ENCODE measurements at places on chromosomes 2 and 18. TPM values are rescaled to one million over a fixed set of nuclear protein-coding genes. Genes with fewer than 3 reads are reported as not detected.

GRCh38 chr2:156435396-156435717 is 822 bp upstream of the GPD2 start:
- no peak for DNase-seq

DNA sequence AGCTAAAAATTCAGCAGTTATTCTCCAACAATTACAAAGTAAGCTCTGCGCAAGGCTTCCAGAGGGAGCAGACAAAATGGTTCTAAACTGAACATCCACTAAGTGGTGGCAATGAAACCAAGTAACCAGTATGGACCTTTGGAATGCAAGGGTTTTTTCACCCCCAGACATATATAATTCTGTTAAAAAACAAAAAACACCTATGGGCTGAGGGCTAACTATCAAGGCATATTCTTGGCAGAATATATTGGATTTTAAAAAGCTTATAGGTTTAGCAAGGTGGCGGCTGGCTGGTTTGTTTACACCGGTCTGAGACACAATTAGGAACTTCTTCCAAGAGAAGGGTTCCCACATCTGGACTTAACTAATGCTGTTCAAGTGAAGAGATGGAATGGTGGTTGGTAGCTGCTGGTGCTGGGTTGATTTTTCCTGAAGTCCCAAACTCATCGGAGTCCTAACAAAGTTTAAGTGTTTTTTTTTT is 2.8 kb downstream of the ZFP36L2 start:
- no peak for DNase-seq

DNA sequence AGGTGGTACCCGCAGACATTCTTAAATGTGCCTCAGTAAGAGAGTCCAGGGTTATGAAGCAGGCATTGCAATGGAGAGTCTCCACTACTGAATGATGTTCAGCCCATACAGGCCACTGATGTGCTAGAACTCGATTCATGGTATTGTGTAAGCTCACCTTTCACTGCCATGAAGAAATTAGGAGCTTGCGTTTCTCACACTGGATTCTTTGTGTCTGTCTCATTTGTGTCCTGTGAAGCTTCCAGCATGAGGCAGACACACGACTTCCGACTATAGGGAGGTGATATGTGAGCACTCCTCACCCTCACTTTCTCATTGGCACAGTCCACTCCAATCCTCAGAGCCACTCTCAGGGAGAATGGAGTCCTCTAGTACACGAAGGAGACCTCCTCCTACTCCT is 677.4 kb upstream of the RAB6C start:
- no peak for DNase-seq

GRCh38 chr18:61851940-61852451 is 40.8 kb downstream of the RNF152 start:
- no peak for DNase-seq

DNA sequence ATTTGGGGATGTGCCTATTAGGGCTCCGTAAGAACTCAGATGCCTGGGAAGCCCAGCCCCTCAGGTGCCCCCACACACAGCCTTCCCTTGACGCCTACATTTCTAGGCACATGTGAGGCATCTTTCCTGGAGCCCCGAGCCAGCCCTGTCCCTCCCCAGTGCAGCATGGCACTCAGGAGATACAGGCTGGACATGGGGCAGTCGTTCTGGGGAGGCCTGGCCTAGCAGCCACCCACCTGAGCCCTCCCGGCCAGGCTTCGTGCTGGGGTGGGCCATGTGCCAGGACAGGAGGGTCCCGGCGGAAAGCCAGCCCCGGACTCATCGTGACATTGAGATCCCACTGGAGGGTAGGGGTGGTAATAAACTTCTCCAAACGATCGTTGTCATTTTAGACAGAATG is 15.2 kb downstream of the BOK start:
- DNase-seq, result peak; percentile 44

GRCh38 chr2:162925595-162925994 is 87.0 kb upstream of the KCNH7 start:
- no peak for DNase-seq

DNA sequence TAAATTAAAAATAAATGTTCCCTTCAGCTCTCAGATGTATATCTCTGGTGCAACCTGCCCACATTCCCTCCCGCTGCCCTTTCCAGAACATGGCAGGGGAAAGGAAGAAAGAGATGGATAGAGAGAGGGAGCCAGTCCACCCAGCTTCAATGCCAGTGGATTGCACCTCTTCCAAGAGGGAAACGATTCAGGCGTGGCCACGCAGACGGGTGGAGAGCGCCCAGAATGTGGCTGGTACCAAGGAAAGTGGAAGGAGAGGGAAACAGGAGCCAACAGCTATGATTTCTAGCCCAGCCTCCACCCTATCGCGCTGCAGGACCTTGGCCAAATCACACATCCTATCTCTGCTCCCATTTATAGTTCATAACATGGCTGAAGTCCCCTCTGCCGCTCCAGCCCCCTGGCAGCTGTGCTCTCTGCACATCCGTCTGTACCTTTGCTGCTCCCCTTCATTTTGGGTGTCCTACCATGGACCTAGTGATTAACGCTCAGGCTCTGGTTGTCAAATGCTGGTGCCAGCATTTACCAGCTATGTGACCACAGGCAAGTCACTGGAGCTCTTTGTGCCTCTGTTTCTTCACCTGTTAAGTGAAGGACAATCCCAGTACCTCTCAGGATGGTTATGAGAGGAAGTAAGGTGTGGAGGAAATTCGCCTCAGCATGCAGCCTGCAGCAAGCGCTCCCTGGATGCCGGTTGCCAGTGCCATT is 66.5 kb downstream of the SFXN5 start:
- no peak for DNase-seq

DNA sequence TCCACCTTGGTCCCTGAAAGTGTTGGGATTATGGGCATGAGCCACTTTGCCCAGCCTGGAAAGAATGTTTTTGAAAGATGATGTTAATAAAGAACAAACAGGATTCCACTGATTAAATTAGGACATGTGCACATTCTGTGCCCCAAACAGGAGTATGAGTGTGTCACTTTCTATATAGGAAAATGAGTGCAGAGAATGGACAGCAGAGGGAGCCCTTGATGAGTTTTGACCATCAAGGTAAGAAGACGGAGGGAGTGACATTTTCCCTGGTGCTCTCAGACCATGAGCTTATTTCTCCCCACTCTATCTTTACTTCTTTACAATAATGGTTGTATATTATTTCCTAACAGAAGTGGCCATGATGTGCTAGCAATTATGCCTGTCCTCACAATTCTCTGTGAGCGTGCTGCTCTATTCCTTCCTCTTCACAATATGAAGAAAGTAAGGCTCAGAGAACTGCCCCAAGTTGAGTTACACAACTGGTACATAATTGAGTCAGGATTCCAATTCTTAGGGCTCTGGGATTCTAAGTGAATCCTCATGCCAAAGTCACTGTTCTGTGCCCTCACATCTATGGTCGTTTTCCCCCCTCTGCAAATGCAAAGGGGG is 20.6 kb downstream of the RPL37A start:
- no peak for DNase-seq

DNA sequence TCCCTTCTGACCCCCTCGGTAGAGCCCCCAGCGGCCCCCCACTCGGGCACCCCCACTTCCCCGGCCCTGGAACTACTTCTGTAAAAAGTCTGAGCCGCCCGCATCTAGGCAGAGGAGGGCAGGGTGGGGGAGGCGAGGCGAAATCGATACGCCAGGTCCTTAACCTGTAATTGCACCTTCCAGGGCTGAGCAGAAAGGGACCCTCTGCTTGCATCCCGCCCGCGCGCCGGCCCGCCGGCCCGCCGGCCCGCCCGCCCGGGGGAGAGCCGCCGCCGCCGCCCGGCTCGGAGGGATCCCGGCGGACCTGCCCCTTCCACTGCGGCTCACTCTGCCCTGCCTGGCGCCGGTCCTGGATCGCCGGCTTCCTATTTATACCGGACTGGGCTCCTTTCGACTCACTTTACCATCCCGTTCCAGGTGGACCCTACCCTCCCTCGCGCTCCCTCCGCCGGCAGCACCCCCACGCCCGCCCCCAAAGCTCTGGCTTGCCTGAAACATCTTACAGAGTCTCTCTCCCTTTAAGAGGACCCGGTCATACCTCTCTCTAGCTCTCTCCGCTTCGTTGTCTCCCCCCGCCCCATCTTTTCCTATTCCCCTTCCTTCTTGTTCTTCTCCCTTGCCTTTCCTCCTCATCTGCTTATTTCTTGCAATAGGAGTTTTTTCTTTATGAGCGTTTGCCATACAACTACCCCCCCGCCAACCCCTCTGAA is 797 bp downstream of the KLHL14 start:
- DNase-seq, result no peak

DNA sequence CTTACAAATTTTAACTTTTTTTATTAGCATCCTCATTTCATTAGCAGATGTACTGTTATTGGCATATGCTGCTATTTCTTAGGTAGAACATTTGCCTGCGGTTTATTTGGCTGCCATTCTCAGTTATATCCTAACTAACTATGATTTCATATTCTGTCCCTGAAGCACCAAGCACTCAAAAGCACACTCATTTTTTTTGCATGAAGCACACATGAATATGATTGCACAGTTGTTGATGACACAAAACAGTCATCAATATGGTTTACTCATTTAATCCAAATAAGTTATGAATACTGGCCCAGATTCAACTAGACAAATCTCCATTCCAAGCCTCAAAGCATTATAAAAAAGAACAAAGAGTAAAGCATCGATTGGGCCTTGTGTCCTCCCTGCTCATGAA is 129.4 kb upstream of the CNTNAP5 start:
- no peak for DNase-seq

DNA sequence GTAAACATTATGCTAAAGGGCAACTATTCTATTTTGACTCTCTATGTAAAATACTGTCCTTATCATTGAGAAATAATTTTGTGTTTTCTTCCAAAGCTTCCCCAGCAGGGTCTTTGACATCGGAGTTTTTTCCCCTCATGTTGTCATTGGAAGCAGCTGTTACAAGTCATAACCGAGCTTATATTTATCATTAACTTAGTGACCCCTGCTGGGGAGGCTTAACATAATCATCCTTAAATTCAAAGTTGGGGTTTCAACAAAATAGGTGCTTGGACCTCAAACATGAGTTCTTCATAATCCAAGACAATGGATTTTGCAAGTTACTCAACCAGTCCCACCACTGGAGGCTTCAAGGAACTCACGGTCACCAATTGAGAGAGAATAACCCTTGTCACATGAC is 330.9 kb downstream of the DCC start:
- no peak for DNase-seq

DNA sequence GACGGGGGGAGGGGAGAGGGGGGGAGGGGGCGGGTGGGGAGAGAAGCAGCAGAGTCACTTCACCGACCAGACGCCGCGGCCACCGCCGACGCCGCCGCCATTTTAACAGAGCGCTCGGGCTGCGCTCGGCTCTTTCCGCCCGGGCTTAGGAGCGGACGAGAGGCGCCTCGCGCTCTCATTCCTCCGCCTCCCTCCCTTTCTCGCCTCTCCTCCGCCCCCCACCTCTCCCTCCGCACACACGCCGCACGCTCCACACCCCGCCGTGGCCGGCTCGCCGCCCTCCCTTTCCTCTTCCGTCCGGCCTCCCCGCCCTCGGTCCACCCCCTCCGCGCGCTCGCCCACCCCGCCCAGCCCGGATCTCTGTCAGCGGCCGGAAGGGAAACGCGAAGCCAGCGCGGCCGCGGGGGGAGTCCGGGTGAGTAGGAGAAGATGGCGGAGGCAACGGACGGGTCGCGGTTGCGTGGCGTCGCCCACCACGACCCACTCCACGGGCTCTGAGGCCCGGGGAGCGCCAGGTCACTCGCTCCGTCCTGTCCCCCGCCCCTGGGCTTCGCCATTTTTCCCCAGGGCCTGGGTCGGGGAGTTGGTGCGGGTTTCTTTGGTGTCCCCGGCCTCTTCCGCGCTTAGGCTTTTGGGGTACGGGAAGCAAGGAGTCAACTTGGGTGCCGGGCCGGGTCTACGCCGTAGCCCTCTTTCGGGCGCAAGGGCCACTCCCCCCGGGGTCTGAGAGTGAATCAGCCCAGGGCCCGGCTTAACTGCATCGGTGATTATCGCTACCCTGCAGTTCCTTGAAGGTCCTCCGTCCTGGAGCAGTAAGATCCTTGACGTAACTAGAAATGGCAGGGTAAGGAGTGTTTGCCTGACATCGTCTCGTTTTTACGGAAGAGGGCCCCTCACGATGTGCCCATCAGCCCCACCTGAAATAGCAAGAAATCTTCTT is at the start of gene USP34:
Gene USP34 (minus strand): TSS at position 123 of the 940 bp plus-strand sequence. CDS start 395 bp downstream, outside the sequence.
- peak; percentile 98 for DNase-seq

- DNase-seq, result no peak
Observed at GRCh38 chr2:17961789-17962188, 83.3 kb downstream of the KCNS3 start.

- DNase-seq, result no peak
Observed at GRCh38 chr18:37705016-37705415, 139.4 kb upstream of the CELF4 start.

- no peak for DNase-seq
Observed at GRCh38 chr2:144965172-144965571, 445.3 kb upstream of the ZEB2 start.

- no peak for DNase-seq
Observed at GRCh38 chr2:230589497-230590015, 123.1 kb upstream of the CAB39 start.

- no peak for DNase-seq
Observed at GRCh38 chr2:5454051-5454390, 238.2 kb upstream of the SOX11 start.

- no peak for DNase-seq
Observed at GRCh38 chr2:129935118-129935517, 44.3 kb upstream of the RAB6C start.

- DNase-seq, result no peak
Observed at GRCh38 chr2:182941121-182941722, 74.8 kb upstream of the FRZB start.

- DNase-seq, result no peak
Observed at GRCh38 chr2:37632310-37632709, 39.1 kb downstream of the CDC42EP3 start.

DNA sequence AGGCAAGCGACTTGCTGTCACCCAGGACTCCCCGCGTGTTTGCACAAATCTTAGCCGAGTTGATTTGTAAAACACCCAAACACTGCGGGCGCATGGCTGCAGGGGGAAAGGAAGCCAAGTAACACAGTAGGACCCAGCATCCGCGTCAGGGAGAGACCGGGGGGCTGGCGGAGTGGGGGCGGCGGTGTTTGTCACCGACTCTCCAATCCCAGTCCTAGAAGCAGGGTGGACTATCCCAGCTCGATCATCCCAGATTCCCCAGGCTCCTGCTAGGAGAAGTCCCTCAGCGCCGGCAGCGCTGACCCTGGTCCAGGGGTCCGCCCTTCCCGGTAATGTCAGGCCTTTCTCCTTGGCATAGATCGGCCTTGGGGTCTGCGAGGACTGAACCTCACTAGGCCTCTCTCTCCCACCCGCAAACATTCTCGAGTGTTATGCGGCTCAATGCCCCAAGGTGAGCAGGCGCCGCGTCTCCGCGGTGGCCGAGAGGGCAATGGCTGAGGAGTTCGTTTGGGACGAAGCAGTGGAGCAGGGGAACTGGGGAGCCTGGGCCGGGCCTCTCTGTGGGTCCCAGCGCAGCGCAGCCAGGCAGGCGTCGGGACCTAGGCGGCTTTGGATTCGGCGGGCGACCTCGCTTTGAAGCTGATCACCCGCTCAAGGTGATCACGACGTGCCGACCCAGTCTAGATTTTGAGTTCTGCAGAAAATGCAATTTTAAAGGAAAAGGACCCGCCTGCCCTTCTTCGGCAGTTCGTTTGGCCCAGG is 1.5 kb upstream of the GDF7 start:
- peak; percentile 45 for DNase-seq

Gene LINC00305
- total RNA-seq, result not detected

Gene AP1S3
- total RNA-seq, result 16.8 TPM

Gene POU3F3
- total RNA-seq, result not detected

Gene CDK5R2
- total RNA-seq, result not detected

Gene PCBP1
- 337 TPM for total RNA-seq

Gene GAL3ST2
- total RNA-seq, result not detected

Gene UGT1A5
- not detected for total RNA-seq

Measured in upper lobe of right lung (tissue), 1 donor.